ENCODE measurements at places on chromosomes 5 and 9.

- no peak for DNase-seq
Observed at GRCh38 chr5:155089643-155090042, 76.1 kb downstream of the KIF4B start.

DNA sequence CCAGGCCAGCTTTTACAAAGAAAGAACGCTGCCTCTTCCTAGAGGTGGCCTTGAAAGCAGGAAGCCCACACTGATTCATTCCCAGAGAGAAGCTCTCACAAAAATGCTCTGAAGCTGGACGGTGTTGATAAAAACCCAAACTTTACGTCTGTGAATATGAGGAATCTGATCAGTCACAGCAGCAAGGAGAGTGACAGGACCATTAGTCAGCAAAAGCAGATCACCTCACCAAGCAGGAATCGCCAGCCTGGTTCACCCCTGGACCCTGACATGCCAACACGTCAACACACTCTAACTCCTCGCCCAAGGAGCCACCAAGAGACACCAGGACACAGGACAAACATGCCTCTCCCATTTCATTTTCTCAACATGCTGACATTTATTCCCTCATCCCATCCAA lies 70.6 kb upstream of the ZNF622 start:
- DNase-seq = no peak

DNA sequence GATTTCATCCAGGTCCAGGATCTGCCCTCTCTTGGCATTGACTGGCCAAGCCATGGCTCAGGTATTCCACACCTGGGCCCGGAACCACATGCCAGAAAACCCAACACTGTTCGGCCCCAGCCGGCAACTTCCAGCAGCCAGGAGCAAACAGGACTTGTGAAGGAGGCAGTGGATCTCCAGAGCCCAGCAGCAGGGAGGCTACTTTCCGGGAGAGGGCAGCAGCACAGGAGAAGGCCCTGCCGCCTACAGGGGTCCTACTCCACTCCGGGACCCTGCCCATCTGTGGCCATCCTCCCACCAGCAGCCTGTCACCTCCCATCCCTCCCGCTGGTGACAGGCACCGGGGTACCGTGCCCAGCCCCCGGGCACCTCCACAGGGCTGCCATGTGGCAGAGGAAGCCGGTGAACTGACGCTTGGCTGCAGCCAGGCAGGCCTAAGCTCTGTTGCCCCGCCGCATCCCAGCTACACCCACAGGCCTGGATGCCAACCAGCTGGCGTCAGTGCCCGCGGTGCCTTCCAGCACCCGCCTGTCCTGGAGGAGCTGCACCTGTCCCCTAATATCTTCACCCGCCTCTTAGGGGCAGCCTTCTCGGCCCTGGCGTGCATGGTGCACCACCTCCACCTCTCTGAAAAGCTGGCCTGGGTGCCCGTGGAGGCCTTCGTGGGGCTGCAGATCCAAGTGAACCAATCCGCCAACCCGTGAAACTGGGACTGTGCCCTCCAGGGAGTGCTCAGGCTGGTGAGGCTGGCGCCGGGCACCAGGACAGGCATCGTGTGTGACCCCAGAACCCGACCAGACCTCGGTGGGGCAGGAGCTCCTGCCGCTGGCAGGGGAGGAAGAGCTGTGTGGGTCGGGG lies 18.9 kb upstream of the SLC30A5 start:
- no peak for DNase-seq

DNA sequence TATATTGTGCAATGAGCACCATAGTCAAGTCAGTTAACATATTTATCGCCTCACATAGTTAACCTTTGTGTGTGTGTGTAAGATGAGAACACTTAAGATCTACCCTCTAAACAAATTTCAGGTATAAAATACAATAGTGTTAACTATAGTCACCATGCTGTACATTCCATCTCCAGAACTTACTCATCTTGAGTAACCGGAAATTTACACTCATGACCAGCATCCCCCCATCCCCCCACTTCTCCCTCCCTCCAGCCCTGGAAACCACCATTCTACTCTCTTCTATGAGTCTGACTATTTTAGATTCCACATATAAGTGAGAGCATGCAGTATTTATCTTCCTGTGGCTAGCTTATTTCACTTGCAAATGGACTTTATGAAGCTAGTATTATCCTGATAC lies 40.3 kb downstream of the ZNF354A start:
- DNase-seq = no peak

DNA sequence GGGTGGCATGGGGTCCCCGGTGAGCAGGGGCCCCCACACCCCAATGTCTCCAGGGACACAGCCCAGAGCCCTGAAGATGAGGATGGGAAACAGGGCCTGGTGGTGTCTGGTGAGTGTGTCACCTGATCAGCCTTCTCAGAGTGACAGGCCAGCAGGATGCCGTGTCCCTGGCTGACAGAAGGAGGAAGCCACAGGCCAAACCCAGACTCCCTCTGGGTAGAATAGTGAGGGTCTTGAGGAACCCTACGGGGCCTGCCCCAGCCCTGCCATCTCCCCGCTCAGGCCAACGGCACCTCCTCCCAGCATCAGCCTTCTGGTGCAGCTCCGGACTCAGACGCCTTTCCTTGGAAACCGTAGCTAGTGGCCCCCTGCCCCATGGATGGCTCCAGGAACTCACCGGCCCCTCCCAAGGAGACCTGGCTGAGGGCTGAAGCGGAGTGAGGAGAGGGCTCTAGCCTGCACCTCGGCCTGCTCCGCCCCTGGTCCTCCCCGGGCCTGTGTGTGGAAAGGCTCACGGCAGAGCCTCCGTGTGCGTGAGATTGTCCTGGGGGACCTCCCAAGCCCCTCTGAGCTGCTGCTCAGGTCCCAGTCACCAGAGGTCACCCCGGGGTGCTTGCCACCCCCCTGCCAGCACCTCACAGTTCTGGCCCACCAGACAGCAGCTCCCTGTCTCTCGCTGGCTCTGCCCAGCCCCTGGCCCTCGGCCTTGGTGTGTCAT lies 6.0 kb downstream of the RALGDS start:
- DNase-seq = no peak

GRCh38 chr5:126178521-126178920 lies 244.7 kb upstream of the GRAMD2B start:
- DNase-seq = no peak

DNA sequence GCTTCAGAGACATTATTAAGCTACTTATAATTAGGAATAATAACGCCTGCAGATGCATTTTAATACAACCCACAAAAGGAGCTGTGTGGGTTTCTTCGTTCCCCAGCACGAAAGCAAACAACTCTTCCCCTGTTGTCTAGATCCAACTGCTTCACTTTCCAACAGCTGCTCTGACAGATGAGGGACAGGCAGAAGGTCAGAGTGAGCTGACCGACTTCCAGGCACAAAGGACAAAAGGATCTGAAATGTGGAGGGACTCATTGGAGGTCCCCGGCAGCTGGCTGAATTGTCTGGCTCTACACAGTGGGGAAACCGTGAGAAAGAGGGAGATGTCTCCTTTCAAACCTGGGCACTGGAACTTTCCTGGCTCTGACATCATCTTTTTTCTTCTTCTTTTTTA lies 79.1 kb upstream of the ALDH1B1 start:
- DNase-seq = no peak

DNA sequence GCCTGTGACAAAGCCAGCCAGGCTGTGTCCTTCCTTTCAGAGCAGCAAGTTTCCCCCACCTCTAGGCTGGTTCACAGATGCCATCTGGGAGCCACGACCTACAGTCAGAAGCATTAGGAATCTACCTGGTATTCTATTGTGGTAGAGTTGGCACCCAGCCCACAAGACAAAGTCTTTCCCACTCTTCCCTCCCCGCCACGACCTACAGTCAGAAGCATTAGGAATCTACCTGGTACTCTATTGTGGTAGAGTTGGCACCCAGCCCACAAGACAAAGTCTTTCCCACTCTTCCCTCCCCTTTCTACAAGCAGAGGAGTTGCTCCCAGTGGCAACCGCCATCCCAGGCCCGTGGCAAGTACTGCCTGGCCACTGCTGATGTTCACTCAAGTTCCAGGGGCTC lies 157.8 kb upstream of the TNC start:
- DNase-seq = no peak

GRCh38 chr9:134688231-134688630 lies 46.6 kb downstream of the COL5A1 start:
- no peak for DNase-seq

DNA sequence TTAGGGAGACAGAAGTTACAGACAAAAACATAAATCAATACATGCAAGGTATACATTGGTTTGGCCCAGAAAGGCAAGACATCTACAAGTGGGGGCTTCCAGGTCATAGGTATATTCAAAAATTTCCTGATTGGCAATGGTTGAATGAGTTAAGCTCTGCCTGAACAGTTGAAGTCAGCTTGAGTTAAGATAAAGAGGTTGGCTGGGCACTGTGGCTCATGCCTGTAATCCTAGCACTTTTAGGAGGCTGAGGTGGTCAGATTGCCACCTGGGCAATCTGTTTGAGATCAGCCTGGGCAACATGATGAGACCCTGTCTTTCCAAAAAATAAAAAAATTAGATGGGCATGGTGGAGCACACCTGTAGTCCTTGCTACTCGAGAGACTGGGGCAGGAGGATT lies 16.3 kb downstream of the TMC1 start:
- no peak for DNase-seq

- DNase-seq = no peak
Observed at GRCh38 chr5:126044111-126044668, 379.0 kb upstream of the GRAMD2B start.

- no peak for DNase-seq
Observed at GRCh38 chr5:145971701-145972100, 35.3 kb downstream of the SH3RF2 start.

DNA sequence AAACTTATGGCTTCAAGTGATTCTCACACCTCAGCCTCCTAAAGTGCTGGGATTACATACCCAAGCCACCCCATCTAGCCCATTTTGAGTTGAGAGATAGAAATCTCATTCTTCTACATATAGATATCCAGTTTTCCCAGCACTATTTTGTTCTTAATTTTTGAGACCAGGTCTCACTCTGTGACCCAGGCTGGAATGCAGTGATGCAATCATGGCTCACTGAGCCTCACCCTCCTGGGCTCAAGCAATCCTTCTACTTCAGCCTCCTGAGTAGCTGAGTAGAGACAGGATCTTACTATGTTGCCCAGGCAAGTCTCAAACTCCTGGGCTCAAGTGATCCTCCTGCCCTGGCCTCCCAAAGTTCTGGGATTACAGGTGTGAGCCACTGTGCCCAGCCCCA lies 60.9 kb upstream of the CTNNA1 start:
- no peak for DNase-seq

- DNase-seq = no peak
Observed at GRCh38 chr5:159480849-159481248, 150.6 kb upstream of the IL12B start.

DNA sequence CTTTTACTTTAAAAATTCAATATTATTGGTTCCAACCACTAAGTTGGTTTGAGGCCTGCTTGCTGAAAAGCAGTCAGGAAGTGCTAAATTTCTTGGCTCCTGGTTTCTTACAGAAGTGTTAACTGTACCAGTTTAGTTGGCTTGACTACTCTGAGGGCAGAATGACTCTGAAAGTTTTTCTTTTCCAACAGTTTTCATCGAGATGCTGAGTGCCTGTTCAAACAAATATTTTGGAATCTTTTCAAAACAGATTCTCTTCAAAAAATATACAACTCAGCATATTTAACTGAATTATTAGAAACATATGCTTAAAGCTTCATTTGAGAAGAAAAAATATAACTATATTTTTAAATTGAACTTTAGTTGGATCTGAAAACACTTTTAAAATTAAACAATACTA lies 37.0 kb downstream of the SLC38A9 start:
- no peak for DNase-seq

GRCh38 chr9:649128-650074 lies 192.1 kb upstream of the DMRT1 start:
- no peak for DNase-seq

- no peak for DNase-seq
Observed at GRCh38 chr5:176670449-176670848, 23.2 kb downstream of the TSPAN17 start.

DNA sequence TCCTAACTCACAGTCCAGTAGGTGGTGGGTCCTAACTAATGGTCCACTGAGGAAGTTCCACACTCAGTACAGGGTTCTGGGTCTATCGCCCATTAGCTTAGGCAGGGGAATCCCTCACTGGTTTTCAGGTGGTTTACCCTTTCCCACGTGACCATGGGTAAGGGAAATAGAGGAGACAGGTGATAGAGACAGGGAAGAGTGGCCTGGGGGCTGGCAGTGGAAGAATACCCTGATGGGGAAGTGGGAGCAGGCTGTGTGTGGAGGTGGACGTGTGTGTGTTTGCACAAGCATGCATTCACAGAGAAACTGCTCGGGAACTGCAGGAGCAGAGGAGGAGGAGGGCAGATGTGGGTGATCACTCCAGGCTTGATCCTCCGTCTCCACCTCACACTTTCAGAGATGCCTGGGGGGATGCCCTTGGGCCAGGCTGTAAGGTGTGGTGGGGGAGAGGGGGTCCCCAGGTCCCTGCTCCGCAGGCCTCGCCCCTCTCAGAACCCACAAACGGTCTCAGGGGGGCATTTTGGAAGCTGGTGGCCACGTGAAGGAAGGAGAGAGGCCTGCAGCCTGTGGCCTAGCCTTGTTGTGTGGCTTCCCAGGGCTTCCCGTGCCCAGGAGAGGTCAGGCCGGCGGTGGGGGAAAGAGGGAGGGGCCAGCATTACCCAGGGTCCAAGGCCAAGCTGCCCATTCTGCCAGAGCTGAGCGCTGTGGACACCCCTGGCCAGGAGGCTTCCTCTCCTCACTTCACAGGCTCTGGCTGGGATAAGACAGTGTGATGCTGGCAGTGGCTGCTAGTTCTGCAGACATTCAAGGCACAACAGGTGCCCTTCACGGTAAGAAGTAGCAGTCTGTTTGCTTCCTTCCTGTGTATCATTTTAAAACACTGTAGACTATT lies 80.0 kb downstream of the OTULIN start:
- no peak for DNase-seq

DNA sequence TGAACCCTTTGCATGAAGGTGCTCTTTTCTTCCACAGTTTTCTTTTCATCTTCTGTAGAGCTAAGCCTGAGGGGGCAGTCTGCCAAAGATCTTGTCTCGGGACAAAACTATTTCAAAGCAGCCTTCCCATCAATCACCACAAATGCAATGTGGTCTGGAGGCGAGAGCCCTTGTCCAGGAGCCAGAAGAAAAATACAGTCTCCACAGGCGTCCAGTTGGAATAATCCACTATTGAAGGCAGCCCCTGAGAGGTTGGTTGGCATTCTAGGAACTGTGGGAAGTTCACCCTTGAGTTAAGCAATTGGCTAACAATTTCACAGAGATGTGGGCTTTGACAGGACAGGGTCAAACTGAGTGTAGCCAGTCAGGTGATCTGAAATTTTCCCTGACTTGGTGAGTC lies 72.0 kb downstream of the SEMA6A start:
- DNase-seq = no peak
